ENCODE measurements at places on chromosomes 2 and 18.

DNA sequence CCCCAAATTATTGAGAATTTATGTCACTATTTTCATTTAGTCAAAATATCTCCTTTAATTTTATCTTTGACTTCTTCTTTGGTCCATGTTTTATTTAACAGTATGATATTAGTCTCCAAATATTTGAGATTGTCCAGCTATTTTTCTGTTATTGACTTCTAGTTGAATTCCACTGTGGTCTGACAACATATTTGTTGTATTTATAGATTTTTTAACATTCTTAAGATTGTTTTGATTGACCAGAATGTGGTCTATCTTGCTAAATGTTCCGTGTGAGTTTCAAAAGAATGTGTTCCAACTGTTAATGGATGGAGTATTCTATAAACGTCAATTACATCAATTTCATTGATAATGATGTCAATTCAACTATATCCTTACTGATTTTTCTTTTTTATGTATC, 1452.1 kb downstream of the SUCLG1 start:
- no peak for DNase-seq

GRCh38 chr2:236342951-236343350, 78.7 kb upstream of the ASB18 start:
- DNase-seq: no peak

DNA sequence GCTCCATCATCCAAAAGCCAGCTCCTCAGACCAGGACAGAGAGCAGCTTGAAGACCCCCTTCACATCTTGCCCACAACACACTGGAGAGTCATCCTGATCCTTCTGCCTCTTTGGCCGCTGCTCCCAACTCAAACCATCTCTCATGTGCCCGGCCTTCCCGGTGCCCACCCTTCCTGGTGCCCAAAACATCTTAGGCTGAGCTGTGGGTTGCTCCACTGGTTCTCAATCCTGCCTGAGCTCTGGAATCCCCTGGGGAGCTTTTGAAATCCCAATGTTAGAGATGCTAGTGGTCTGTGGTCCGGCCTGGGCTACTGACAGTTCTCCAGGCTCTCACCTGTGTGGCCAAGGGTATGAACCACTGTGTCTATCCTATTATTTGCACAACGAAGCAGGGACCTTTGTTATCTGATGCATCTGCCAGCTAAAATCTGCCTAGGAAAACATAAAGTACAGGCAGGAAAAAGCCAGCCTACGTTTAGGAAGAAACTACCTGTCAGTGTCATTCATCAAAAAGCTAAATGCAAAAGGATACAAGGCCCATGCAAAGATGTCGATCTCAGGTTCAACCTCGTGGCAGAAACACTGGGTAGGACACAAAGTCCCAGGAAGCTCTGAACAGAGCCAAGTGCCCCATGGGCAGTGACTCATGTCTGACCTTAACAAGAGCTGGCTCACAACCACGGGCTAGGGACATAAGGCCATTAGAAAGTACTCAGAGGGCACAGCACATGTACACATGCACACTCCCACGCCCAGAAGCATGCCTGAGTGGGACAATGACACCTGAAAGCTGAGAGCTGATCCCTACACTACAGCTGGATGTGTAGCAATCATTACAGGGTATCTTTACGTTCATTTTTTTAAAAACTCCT, 30.8 kb downstream of the TBC1D8 start:
- no peak for DNase-seq

DNA sequence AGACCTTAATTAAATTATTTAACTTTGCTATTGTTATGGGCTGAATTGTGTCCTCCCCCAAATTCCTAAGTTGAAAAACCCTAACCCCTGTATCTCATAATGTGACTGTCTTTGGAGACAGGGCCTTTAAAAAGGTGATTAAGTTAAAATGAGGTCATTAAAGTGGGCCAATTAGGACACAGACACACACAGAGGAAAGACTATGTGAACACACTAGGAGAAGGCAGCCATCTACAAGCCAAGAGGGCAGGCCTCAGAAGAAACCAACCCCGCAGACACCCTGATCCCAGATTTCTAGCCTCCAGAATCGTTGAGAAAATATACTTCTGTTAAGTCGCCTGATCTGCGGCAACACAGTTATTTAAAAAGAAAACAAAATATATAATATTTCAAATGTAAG, 6.4 kb downstream of the STK17B start:
- peak; percentile 32 for DNase-seq

DNA sequence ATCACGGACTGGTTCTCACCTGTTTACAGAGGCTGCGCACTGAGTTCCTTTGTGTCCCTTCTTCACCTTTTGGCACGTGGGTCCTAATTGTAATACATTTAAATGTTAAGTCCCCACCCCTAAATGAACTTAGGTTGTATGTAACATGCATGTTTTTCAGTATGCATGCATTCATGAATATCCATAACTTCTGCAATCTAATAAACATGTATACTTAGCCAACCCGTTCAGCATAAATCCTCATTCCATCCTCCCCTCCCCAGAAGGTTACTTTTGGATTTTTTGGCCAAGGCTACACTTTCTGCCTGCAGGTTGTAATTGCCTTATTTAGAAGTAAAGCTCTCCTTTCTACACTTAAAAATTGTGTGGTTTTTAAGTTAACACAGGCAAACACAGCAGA, 314.7 kb downstream of the SUCLG1 start:
- DNase-seq: no peak

- DNase-seq: no peak
These were observed 3.6 kb upstream of the PRSS56 start for GRCh38 chr2:232516551-232516950.

GRCh38 chr2:128435576-128436478, 117.2 kb upstream of the HS6ST1 start:
- no peak for DNase-seq

DNA sequence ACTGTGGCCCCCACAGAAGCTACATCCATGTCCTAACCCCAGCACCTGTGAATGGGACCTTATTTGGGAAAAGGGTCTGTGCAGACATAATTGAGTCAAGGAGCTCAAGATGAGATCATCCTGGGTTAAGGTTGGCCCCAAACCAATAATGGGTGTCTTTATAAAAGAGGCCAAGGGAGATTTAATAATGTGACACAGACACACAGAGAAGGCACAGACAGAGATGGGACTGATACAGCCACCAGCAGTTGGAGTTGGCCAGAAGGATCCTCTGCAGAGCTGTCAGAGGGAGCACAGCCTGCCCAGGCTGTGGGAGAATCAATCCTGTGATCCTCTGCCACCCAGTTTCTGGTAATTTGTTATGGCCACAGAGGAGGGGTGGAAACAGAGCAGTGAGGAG, 26.0 kb downstream of the SNORC start:
- no peak for DNase-seq

GRCh38 chr2:24253303-24253919, 78.6 kb downstream of the FAM228A start:
- DNase-seq: no peak

DNA sequence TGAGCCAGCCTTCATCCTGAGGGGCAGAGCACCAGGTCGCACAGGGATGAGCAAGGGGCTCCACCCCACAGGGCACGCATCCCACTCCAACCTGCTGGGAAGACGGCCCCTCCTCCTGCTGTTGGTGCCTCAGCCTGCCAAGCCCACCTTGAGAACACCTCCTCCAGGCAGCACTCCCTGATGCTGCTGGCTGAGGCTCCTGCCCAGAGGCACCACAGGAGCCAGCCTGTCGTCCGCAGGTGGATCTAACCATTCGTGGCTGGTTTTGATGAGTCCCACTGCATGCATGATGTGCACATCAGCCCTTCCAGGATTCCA, 58.4 kb downstream of the BIN1 start:
- DNase-seq: peak; percentile 45

GRCh38 chr18:58697146-58697545, 25.9 kb downstream of the MALT1 start:
- DNase-seq: no peak

DNA sequence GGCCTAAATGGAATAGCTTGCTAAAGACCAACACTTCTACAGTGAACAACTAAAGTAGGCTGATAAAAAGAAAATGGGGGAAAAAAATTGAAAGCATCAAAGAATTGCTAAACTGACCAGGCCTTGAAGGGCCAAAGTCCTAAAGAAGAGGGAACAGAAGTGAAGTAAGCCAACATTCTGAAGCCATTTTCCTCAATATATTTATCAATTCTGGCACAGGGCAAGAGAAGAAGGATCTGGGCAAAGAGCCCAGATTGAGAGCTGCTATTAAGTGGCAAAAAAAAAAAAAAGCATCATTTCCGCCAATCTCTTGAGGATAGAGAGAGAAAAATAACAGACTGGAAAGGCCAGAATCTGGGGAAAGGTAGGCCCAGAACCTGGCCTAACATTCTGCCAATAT, 25.7 kb downstream of the FANCL start:
- no peak for DNase-seq
